ENCODE measurements at places on chromosomes 4 and X.

- DNase-seq: no peak
Observed at GRCh38 chrX:37755025-37755424, 24.8 kb upstream of the CYBB start.

DNA sequence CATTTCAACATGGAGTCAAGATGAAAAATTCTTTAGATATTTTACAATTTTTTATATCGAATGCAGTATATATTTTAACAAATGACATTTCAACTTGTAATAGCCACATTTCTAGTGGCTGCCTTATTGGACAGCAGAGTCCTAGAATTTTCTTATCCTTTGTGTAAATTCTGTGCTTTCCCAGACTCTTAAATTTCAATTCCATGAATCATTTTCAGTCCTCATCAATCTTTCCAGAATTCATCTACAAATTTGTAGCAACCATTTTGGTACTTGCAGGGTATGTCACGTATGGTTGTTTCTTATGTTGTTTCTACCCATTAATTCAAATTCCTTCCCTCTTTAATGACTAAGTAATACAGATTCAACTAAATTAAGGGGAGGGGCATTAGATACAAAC lies 2.7 kb downstream of the PAICS start:
- DNase-seq: no peak

GRCh38 chr4:109648266-109648996 lies 54.8 kb downstream of the CASP6 start:
- no peak for DNase-seq

DNA sequence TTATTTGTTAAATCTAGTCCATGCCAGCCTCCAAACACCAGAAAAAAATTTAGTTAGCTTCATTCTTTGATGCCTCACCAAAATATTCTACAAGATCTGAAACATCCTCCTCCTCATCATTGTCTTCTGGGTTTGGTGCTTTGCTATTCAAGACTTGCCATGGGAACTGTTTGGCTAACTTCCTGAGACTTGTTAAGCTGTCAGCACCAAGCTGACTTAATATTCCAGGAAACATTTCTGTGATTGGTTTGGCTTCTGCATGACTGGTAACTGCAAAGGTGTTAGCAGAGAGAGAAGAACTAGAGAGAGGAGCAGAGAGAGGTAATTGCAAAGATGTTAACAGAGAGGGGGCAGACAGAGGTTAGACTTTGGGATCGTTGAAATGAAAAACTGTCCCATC lies 101.3 kb downstream of the PALLD start:
- DNase-seq: no peak
